ENCODE measurements at places on chromosomes 12 and 14.

DNA sequence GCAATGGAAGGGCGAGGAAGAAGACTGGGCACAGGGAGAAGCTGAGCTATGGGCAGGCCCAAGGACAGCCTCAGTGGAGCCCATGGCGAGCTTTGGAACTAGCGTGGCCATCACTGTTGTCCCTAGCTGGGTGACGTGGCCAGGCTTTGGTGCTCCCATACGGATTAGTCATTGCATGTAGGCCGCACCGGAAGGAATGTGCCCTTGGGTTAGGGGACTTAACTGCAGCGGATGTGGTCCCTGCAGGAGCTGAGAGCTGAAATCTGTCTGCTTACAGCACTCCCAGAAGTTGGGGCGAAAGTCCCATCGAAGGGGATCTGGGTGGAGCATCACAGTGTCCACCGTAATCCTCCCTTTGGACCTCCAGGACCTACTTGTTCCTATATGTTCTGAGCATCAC, 133.7 kb downstream of the PAPOLA start:
- no peak for DNase-seq

GRCh38 chr14:94113490-94113889, 3.0 kb downstream of the IFI27 start:
- DNase-seq, result no peak

GRCh38 chr12:95215949-95216348, 1.3 kb downstream of the FGD6 start:
- no peak for DNase-seq

GRCh38 chr12:85564786-85565185, 271.4 kb downstream of the RASSF9 start:
- no peak for DNase-seq

DNA sequence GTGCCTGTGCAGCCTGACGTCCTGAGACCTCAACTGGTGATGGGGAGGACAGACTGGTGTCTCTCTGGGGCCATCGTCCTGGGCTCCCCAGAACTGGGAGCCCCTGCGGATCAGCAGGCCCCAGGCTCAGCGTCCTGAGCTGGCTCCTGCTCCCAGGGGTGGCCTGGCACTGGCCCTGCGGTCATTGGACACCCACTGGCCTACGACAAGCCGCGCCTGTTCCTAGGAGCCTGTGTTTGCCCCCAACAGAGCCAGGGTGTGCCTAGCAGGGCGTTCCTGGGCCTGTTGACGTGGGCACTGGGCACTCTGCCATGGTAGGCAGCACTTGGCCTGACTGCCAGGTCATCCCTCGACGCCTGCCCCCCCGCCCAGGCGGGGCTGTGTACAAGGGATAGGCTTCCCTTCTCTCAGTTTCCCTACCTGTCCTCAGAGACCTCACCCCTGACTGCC, 8.4 kb downstream of the ADSS1 start:
- no peak for DNase-seq

DNA sequence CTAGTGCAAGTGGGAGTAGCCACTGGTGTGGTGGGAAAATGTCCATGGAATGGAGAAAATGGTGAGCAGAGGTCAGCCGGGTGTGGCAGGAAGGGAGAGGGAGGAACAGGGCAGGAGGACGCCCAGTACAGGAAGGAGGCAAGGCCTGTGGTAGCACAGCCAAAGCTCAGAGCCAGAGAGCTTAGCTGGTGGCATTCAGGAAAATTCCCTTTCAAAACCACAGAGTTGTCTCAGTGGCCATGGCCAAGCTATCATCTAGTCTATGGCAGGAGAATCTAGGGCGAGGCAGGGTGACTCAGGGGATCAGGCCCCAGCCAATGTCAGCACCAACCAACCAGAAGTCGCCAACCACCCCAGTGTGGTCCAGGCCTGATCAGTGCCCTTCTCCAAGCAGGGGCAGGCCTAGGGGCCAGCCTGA, 67.7 kb upstream of the DDX11 start:
- DNase-seq, result no peak

DNA sequence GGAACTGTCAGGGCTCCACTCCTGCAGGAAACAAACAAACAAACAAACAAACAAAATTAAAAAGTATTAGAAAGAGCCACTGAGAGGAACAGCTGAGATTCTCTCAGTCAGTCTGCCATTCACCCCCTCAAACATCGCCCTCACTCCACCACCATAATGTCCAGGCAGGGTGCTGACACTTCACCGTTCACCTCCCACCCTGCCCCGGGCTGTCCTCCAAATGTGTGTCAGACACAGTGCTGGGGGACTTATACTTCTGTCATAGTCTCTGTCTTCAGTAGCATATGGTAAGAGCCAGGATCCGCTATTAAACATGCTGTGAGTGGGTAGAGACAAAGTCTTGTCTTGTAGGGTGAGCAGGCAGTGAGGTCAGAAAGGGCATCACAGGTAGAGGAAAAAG, 28.3 kb downstream of the KRT18 start:
- no peak for DNase-seq

DNA sequence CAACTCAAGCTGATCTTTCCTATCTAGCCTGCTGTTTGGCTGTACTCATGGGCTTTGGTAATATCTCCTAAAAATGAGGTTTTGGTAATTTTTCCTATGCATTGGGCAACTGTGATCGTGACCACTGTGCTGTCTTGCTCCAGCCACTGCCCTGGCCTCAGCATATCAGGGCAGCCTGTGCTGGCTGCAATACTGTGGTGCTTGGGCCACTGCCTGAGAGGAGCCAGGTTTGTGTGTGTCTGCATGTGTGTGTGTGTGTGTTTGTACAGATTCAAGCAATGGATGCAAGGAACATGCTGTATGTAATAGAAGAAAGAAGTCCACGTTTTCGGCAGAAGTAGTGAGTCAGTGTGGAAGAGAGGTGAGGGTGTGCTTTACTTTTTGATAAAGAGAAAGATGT, 13.0 kb downstream of the ERG28 start:
- no peak for DNase-seq

- DNase-seq, result no peak
Observed at GRCh38 chr12:100414739-100415138, 57.9 kb downstream of the SLC17A8 start.

DNA sequence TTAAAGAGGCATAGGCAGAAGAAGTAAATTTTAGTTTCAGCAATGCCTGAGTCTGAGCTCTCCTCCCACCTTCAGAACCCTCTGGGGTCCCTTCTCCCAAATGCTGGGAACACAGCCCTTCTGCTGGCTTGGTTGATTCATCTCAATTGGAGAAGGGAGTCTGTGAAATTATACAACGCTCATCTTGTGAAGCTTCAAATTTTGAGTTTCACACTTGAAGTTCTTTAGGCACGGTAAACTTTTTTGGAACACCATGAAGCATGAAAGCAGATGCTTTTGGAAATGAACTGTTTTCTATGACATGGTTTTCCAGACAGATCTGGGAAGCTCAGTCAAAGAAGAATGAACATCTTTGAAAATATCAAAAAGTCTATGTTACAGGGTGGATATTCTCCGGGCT, 69.9 kb downstream of the TBK1 start:
- DNase-seq, result no peak

GRCh38 chr12:130988261-130988660, 34.6 kb downstream of the ADGRD1 start:
- DNase-seq, result no peak

GRCh38 chr12:76881142-76881541, 2.3 kb upstream of the CSRP2 start:
- no peak for DNase-seq

GRCh38 chr14:24708684-24709083, 74.7 kb upstream of the GZMB start:
- no peak for DNase-seq

DNA sequence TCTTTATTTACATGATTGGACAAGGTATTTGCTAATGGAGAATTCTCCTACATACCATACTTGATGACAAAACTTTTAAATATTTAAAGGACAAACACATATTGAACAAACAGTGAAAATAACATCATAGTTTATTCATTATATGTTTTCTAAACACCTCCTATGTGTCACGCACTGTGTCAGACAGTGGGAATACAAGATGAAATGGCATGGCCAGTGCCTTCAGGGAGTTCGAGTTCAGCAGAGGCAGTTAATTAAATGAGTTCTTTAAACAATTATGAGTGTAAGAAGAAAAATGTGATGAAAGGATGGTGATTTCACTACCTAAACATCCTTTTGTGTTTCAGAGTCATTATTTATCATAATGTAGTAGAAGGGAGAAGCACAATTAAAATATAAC, 159.8 kb downstream of the KCNH5 start:
- DNase-seq, result no peak

- DNase-seq, result no peak
Observed at GRCh38 chr14:101315802-101316296, 245.4 kb upstream of the DIO3 start.

DNA sequence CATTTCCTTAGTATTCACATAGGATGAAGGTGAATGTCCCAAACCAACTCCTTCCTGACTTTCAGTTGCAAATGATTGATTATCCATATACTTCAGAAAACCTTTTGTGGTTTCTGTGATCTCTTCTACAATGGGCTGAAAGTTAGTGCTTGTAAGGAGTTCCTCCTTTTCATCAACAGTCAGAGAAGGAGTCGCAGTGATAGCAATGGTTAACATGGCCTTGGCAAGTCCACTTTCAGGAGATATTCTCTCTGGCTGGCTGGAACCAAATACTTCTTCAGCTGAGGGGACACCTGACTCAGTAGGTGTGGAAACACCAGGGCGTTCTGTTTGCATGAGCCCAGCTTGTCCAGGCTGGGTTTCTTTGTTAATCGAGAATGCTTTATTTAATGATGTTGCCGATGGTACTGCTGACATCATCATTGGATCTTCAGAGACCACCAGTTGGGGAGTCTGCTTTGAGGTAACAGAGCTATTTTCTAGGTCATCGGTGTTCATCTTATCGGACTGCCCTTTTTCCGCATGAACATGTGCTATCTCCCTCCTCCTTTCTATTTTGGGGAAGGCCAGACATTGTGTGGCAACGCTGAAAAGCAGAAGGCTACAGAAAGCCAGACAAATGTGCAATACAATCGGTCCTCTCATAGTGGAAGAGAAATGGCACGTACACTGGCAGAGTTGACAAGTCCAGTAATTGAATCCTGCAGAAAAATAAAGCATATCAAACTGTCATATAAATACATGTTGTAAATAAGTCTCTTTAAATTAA, 13.1 kb downstream of the ARMH4 start:
- DNase-seq, result no peak

DNA sequence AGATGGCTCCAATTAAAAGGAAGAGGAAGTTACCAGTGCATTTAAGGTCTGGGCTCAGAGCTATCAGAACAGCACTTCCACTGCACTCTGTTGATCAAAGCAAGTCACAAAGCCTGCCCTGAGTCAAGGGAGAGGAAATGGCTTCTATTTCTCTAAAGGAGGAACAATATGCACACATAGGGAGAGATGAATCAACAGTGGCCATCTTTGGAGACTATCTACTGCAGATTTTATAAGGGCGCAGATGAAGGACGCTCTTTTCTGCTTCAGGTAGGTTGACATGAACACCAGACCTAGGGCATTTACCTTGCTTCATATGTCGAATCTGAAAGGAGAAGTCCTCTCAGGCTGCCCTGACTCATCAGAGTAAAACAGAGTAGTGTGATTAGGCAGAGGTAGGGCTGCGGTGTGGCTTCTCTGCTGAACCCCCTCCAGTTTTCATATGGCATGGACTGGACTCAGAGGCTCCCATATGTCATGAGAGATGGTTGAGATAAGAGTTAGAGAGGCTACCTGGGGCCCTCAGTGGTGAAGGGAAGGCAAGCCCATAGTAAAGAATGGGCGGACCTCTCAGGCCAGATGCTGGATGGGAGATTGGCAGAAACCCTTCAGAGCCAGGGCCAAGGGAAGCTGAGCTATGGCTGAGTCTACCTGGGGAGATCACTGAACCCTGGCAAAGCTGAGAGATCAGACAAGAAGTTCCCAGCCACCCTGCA, 84.4 kb downstream of the ARF6 start:
- DNase-seq, result peak; percentile 31

Data from T-cell (primary cell).